ENCODE measurements at places on chromosomes 4 and X.
A peak's percentile ranks its signal among the peaks of the same experiment; 100 is the strongest.

GRCh38 chr4:52685316-52685715, 26.2 kb upstream of the USP46 start:
- DNase-seq, result no peak

DNA sequence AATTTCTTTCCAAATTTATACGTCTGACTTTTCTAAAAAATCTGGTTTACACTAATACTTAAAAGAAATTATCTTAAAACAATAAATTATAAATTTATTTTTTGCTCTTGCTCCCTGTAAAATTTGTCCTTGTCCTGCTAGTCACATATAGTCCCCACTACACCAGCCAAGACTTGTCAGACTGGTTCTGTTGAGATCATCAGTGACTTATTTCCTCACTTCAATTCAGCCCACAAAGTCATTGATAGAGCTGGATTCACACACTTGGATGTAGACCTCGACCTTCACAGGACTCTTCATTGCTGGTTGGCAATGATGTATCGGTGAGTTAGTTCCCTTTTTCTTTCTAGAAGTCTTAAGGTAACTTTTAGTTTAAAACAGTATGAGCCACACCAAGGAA, at the start of gene TMPRSS11E:
TMPRSS11E (plus strand) TSS at position 263 of the 400 bp plus-strand sequence; CDS start at position 313, 50 bp downstream.
- no peak for DNase-seq

- DNase-seq, result no peak
Observed at GRCh38 chr4:184398741-184399511, 75.4 kb downstream of the IRF2 start.

- no peak for DNase-seq
Observed at GRCh38 chr4:149521611-149522425, 293.8 kb downstream of the IQCM start.

DNA sequence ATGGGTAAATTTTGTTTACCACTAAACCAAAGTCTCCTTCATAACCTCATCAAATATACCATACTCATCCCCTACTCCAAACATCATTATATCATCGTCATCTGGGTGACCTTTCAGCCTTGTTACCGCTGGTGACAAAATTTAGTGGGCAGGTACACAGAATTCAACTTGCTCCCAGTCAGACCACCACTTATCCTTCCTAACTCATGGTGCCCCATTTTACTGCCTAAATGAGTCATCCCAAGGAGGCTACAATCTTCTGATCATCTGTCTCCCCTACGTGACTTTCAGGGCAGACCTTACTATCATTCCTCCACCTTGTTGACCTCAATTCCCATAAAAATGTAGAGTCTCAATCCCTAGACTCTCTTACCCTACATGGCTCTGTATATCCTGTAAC, 49.6 kb downstream of the DCHS2 start:
- DNase-seq, result no peak

- no peak for DNase-seq
Observed at GRCh38 chrX:108261549-108262203, 170.1 kb downstream of the ATG4A start.

GRCh38 chrX:130623518-130623917, 221.7 kb downstream of the RBMX2 start:
- DNase-seq, result no peak

GRCh38 chr4:121034017-121034416, 38.3 kb downstream of the NDNF start:
- DNase-seq, result no peak

- DNase-seq, result no peak
Observed at GRCh38 chr4:35105486-35105885, 1138.8 kb downstream of the ARAP2 start.

- DNase-seq, result peak; percentile 11
Observed at GRCh38 chrX:155070663-155070974, 317 bp downstream of the CMC4 start.

- no peak for DNase-seq
Observed at GRCh38 chr4:140702096-140702757, 54.0 kb downstream of the TBC1D9 start.

- DNase-seq, result no peak
Observed at GRCh38 chr4:26953770-26954423, 93.3 kb downstream of the STIM2 start.

- DNase-seq, result no peak
Observed at GRCh38 chr4:17310269-17310652, 201.6 kb downstream of the QDPR start.

- DNase-seq, result no peak
Observed at GRCh38 chrX:26146024-26146423, 7.9 kb downstream of the MAGEB18 start.

- peak; percentile 71 for DNase-seq
Observed at GRCh38 chr4:38132107-38132673, 172.0 kb downstream of the PTTG2 start.

DNA sequence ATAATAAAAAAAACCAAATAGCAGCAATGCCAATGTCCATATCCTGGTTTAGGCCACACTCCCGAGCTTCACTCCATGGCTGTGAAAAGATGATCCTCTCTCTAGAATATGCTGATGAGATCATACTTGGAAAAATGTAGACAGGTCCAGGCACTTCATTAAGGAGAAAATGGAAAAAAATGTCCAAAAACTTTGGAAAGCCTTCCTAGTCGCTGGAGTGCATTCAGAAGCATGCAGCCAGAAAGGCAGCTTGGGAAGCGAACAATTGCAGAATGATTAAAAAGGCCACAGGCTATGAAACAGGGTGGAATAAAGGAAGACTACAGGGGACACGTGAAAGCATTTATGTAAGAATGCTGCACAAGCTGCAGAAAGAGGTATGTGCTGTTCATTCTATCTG, 165.6 kb upstream of the HCCS start:
- no peak for DNase-seq

GRCh38 chr4:38902221-38902620, 34.6 kb downstream of the FAM114A1 start:
- DNase-seq, result no peak
